B cell (primary cell): ENCODE measurements at places on chromosomes 7 and 10.

GRCh38 chr10:114544045-114544659, 113.9 kb downstream of the ABLIM1 start:
- peak; percentile 82 for DNase-seq
- H3K4me3 ChIP-seq, result no peak overlapping the region
- H3K27ac ChIP-seq, result peak overlapping the region; percentile 77
- H3K27me3 ChIP-seq, result no peaks in the 10 kb centered on the region

DNA sequence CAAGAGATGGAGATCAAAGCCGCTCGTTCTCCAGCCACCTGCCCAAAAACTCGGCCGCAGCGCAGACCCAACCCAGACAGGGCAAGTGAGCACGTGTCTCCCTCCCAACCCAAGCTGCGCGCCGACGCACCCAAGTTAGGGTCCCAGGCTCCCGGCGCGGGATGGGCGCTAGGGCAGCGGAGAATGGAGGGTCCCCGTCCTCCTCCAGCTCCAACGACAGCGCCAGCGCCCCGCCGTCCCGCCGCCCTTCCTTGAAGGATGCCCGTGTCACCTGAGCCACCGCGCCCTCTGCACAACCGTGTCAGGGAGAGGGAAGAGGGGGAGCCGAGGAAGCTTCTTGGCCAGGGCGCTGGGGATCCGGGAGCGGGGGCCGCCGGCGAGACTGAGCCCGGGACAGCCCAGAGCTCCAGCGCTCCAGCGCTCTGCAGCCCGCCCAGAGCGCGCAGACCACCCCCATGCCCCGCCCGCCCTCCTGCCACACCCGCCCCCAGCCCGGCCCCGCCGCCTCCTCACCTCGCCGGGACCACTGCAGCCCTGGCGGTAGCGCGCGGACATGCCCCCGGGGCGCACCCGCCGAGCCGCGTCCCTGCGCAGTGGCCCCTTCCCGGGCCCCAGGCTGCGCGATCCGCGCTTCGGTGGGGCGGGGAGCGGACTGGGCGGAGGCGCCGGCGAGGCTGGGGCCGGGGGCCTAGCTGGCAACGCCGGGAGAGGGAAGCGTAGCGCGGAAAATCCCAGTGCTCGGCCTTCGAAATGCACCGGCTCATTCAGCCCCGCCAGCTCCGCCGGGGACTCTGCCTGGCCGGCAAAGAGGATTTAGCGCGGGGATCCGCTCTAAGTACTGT, at the start of gene SLC16A12:
Gene SLC16A12, minus strand, starts transcription at position 424 of the 842 bp plus-strand sequence. CDS start 73,016 bp downstream, outside the sequence.
- H3K36me3 ChIP-seq, result no peaks in the 10 kb centered on the region
- peaks cover 28% of the 10 kb centered on the region for H3K27me3 ChIP-seq
- peaks cover 5% of the 10 kb centered on the region for H3K4me1 ChIP-seq
- no peak within 1 kb of the TSS for H3K27ac ChIP-seq
- DNase-seq, result no peak

- no peak for DNase-seq
- H3K27ac ChIP-seq, result no peak overlapping the region
- no peaks in the 10 kb centered on the region for H3K4me1 ChIP-seq
- H3K4me3 ChIP-seq, result no peak overlapping the region
Observed at GRCh38 chr7:17502213-17503060, 204.0 kb downstream of the AHR start.

DNA sequence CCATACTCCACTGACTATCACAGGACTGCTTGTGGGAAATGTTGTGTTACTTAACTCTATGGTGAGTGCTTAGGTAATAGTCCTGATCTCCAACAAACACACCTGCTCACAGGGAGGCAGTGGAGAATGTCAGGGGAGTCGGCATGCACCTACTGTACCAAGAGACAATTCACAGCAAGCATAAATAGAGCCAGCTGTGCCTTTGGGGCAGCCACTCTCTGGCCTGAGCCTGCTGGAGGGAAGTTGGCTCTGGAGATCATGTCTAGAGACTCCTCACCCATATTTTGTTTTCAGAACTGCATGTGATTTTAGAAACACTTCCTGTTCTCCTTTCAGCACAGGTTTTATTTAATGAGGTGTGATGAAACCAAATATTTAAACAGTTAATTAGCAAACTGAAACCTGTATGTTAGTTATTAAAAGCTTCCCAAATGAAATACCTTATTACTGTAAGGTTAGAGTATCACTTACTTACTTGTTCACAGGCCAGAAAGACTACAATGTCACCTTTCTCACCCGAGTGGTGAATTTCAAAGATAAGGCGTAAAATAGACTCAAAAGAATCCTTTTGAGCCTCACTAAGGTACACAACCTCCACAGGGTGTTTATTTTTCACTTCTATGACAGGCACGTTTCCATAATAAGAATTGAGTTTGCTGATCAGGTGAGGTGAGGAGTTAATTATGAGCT, 21.8 kb downstream of the DHX32 start:
- no peaks in the 10 kb centered on the region for H3K4me1 ChIP-seq
- H3K4me3 ChIP-seq, result no peak overlapping the region
- no peak for DNase-seq

GRCh38 chr7:1923409-1924257, 253.6 kb downstream of the ELFN1 start:
- peaks cover 16% of the 10 kb centered on the region for H3K36me3 ChIP-seq
- peaks cover 69% of the 10 kb centered on the region for H3K4me1 ChIP-seq
- H3K27me3 ChIP-seq, result no peaks in the 10 kb centered on the region
- DNase-seq, result no peak
- H3K4me3 ChIP-seq, result no peak overlapping the region
- H3K27ac ChIP-seq, result no peak overlapping the region

DNA sequence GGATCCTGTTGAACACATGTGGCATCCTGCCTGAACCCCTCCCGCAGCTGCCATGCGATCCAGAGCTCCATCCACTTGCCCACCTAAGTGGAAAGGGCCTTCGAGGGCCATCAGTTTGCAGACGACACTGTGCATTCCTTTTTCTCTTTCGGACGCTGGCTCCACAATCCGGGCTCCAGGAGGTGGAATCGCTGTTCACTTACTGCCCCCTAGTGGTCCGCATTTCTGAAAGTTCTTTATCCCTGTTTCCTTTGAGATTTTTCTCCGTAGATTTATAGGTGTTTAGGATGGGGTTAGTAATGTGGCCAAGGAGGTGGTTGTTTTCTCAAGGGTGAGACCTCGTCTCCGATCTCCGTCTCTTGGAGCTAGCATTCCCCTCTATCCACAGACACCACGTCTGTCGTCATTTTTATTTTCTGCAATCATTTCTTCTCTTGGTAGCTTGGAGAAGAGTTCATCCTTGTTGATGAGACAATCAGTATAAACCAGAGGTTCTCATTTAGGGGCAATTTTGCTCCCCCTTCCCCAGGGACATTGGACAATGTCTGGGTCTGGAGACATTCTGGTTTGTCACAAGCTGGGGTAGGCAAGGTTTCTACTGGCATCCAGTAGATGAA, 204.6 kb downstream of the ARHGAP21 start:
- H3K36me3 ChIP-seq, result no peaks in the 10 kb centered on the region
- no peak overlapping the region for H3K4me3 ChIP-seq
- no peak for DNase-seq
- no peak overlapping the region for H3K27ac ChIP-seq

DNA sequence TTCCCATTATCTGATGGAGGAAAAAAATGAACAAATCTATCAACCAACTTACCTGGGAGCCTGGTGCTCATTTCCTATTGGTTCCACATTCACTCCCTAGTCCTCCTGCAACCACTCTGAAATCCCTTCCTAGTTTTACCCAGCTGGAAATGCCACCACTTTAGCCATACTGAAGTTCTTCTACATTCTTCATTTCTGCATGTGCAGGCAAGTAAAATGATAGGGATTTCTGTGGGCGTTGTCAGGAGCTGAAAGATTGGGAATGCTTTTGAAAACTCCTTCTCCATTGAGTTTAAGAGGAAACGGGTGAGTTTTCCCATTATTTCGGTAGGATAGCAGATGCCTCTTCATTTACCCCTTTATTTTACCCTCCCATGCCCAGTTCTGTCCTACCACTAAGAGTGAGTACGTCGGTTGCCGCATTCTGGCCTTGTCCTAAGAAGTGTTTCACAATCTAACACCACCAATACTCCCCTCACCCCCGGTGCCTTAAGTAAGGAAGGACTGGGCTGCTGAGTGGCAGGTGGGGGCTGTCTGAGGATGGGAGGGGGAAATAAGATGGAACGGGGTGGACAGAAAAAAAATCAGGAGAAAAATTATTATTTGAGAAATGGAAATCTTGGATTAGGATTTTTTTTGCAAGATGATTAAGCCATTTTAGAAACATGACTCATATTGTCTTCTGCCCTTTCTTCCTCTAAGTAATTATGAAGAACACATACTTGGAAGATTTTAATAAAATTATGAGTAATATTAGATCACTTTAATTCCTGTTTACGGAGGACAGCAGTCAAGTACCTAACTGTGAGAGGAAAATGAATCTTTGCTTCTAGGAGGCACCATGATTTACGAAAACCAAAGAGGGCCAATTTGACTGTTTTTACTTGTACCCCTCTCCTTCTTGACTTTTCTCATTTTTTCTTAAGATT, 13.2 kb upstream of the TAS2R60 start:
- H3K4me3 ChIP-seq, result no peak overlapping the region
- peaks cover 3% of the 10 kb centered on the region for H3K4me1 ChIP-seq
- peaks cover 5% of the 10 kb centered on the region for H3K27me3 ChIP-seq
- no peaks in the 10 kb centered on the region for H3K36me3 ChIP-seq
- no peak for DNase-seq

DNA sequence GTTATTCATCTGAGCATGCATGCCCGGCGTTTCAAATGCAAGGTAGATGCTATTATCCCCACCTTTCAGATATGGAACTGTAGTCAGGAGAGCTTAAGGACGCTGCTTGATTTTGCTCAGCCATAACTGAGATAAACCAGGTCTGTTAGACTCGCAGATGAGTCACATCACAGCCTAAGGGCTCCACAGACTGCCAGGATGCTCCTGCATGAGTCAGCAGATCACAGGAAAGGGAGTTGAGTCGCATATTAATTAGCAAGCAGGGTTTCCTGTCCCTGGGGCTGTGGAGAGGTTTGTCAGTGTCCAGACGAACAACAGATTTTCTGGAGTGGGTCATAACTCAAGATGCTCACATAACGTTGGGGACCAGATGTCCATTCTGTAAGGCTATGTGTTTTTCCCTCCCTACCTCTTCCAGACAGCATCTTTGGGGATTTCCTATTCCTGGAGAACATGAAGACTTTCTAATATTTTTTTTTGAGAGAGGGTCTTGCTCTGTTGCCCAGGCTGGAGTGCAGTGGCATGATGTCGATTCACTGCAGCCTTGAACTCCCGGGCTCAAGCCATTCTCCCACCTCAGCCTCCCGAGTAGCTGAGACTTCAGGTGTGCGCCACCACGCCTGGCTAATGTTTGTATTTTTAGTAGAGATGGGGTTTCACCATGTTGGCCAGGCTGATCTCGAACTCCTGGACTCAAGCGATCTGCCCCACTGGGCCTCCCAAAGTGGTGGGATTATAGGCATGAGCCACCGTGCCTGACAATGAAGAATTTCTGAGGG, 36.7 kb downstream of the PFKFB3 start:
- H3K36me3 ChIP-seq, result peaks cover 8% of the 10 kb centered on the region
- no peaks in the 10 kb centered on the region for H3K27me3 ChIP-seq
- no peaks in the 10 kb centered on the region for H3K4me1 ChIP-seq
- H3K27ac ChIP-seq, result no peak overlapping the region

DNA sequence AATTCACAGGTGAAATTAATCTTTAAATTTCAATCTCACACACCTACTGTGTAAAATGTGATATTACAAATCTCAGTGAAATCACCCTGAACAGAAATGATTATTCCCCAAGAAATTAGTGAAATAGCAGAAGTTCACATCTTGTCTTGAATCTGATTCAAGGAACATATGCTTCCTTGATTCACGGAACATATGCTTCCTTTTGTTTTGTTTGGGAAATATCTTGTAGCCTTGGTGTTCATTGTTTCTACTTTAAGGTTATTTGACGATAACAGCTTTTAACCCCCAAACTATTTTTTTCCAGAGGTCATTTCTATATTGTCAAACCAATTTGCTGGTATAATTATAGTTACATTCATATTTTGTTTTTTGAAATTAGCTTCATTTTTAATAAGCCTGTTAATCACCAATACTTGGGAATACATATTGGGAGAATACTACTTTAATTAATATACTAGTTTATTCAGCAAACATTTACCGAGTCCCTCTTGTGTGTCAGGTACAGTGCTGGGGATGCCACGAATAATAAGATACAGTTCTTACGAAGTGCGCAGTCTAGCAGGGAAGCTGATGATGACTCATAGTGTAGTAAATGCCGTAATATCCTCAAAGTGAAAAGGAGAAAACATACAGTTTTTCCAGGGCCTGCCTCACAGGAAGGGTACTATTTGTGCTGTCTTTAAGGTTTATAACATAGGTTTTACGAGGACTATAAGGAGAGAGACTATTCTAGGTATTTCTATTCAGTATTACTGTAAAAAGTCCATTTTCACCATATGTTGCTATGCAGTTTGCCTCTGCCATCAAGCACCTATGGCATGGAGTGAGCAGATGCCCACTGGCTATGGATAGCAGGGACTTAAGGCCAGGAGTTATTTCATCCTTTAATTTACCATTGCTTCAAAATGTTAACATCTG, 32.5 kb downstream of the PRKAR2B start:
- H3K4me1 ChIP-seq, result no peaks in the 10 kb centered on the region
- no peaks in the 10 kb centered on the region for H3K36me3 ChIP-seq
- H3K4me3 ChIP-seq, result no peak overlapping the region
- no peak overlapping the region for H3K27ac ChIP-seq

DNA sequence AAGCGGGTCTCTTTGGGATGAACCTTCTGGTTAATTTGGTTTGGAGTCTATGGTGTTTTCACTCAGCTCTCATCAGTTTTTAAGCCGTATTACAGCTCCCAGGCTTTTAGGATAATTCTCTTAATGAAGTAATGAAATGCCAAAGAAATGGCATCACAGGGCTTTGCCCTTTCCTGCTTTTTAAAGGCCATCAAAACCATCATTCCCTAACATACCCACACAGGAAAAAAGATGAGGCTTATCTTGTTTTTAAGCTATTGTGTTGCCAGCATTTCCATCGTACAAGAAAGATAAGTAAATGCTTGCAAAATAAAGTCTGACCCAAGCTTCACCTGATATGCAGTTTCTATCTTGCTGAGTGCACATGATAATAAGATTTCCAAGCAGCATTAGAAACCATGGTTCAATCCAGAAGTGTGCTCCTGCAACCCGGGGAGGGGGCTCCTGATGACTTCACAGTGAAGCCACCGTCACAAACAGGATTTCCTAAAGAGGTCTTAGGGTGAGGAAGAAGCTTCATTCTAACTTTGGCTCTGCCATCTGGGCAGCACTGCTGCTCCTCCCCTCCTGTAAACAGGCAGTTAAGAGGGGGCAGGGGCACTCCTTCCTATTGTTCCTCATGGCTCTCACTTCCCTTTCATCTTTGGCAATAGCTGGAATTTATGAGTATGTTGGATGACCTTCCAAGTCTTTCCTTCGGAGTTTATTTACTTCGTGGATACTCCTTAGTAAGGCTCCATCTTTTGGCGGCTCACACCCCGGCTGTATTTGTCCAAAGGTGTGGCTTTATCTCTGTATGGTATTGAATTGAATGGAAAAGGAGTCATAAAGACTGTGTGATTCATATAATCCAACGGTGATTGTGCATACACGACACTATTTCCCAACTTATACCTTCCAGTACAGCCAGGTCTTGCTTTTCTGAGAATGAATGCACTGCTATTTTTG, 55.2 kb upstream of the FAM133B start:
- H3K27me3 ChIP-seq, result no peaks in the 10 kb centered on the region
- H3K4me1 ChIP-seq, result peaks cover 16% of the 10 kb centered on the region
- no peak overlapping the region for H3K27ac ChIP-seq
- no peaks in the 10 kb centered on the region for H3K36me3 ChIP-seq

- H3K27ac ChIP-seq, result no peak overlapping the region
- H3K27me3 ChIP-seq, result no peaks in the 10 kb centered on the region
- no peak for DNase-seq
Observed at GRCh38 chr10:111338805-111339204, 262.0 kb downstream of the ADRA2A start.
